Dermis blood vessel endothelial cell (primary cell): ENCODE measurements at places on chromosomes 5 and 9. TPM values are rescaled to one million over a fixed set of nuclear protein-coding genes. Genes with fewer than 3 reads are reported as not detected.
A peak's percentile ranks its signal among the peaks of the same experiment; 100 is the strongest.

The CHMP5 gene
- 106 and 116 TPM in 2 replicates for total RNA-seq

GRCh38 chr5:157543825-157544622 is 31.6 kb downstream of the ADAM19 start:
- peak; percentile 89 for DNase-seq

GRCh38 chr5:159333545-159333925 is 3.2 kb upstream of the IL12B start:
- DNase-seq = no peak

- DNase-seq = no peak
Observed at GRCh38 chr9:8552732-8553131, 753.2 kb upstream of the DMAC1 start.

DNA sequence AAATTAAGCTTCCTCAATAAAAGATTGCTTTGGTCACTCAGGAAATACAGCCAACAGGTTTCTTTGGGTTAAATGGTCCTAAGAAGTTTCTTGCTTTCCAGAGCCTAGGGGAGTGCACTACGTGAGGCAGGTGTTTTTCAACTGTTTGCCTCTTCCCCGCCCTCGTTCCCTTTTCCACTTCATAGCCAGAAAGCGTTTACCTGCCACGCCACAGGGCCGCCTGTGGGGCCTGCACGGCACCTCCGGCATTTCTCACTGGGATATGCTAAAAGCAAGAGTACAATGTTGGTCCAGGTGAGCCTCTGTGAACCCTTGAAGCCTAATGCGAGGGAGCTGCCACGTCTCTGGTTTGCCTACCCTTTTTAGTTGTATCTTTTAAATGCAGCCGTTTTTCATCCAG is 167.6 kb upstream of the OTULINL start:
- DNase-seq = no peak

DNA sequence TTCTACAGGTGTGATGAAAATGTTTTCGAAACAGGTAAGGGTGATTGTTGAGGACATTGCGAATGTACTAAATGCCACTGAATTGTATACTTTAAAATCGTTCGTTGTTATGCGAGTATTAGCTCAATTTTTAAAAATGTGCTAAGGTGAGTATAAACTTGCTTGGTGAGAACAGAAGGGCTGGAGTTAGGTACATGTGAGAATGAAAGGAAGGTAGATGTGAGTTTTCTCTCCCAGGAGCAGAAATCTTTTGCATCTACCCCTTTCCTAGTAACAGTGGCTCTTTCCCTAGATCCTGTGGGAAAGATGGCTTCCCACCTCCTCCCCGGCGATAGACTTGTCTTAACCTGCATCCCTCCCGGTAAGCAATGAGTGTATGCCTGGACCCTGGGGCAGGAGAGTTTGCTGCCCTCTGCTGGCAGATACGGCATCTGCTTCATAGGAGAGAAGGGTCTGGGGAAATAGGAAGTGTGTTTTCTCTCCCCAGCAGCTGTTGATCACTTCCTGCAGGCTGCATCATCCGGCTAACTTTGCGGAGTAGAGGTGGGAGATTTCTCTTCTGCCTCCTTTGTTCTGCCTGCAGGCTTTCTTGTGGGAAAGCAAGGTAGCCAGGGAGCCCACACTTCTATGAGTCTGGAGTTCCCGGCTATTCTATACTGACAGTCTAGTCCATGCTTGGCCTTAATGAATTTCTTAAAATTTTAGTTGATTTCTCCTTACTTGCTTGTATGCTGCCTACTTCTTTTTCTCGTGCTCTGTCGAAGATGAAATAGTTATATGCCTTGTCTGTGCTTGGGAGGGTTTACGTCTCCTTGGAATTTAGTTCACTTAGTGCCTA is 373.3 kb upstream of the SEMA6A start:
- peak; percentile 18 for DNase-seq

DNA sequence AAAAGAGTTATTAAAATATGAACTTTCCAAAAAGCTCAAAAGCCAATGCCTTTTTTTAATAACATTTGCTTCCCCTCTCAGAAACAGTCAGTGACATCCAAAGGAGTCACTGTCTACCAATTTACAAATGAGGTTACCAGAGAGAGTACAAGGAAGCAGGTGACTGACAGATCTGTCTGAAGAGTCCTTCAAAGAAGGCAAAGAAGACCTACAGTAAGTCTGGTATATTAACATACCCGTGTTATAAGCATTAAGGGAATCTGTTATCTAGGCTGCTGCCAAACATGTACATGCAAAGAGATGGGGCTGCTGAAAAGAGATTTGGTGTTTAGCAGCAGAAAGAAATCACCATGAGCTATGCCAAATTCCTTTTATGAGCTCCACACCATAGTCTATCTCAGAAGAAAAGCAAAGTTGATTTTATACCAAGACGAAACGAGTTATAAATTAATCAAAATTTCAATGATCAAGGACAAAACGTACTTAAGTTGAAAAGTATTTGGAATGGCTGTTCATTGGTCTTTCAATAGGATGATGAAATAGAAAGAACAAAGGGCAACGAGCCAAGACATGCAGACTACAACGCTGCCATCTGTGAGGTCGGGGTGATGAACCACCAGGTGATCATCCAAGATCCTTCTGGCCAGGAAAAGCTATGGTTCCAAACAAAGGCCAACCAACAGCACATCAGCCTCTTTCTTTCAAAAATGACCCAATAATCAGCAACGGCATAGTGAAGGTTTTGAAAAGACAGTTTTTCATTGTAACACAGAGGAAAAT is 8.1 kb downstream of the PRELID2 start:
- no peak for DNase-seq

DNA sequence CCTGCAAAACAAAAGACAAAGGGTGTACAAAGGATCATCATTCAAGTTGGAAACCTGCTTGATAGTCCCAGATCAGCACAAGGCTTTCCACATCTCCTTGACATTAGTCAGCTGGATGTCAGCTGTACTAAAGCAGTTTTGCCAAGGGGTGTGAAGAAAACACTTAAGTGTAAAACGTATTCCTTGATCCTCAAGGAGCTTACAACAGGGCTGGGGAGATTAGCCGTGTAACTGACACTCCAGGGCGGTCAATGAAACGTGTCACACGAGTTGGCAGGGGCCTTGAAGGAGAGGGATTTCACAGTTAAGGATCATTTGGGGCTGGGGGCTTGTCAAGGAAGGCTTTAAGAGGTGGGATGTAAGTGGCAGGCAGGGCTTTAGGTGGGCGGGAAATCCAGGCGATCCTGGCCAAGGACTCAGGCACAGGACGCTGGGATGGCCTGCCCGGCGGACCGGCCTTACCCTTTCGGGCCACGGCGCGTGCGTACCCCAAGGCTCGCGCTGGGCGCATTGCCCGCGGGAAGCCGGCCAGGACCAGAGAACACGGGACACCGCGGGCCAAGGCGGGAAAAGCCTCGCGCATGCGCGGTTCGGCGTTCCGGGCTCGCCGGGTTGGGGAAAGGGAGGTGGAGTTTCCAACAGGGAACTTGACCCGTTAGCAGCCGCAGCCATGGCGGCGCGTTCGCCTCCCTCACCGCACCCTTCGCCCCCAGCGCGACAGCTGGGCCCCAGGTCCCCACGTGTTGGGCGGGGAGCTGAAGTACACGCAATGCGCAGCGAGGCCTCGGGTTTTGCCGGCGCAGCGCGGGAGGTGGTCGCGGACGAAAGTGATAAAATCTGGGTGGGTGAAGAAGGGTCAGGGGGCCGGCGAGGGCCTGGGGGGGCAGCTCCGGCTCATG is at the start of gene CNTLN:
Gene CNTLN (plus strand): TSS at position 645 of the 899 bp plus-strand sequence. CDS start 26 bp downstream, at position 671.
- DNase-seq = peak; percentile 94

DNA sequence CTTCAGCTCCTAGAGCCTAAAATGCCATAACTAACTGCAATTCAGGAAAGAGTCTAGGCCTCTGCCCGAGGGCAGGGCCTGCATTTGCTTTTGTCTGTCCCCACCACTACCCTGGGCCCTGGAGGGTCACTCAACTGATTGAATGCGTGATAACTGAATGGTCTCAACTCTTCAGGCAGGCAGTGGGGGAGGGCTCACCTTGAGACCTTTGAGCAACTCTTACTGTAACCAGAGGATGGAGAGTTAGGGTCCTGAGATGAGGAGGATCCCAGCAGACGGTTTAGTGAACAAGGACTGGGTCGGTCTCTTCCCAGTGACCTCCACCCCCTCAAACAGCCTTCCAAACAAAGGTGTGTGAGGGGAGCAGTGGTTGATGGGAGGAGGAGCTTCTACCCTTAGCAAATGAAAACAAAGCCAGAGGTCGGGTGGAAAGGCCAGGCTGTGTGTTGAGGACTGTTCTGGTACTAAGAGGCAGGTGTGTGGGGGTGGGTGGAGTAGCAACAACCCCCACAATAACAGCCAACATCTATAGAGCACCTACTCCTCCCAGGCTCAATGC is 59.4 kb downstream of the CXXC5 start:
- no peak for DNase-seq

GRCh38 chr5:95080441-95080840 is 204.5 kb downstream of the MCTP1 start:
- DNase-seq = no peak

- DNase-seq = no peak
Observed at GRCh38 chr5:174056064-174056847, 10.8 kb downstream of the NSG2 start.

GRCh38 chr5:161064781-161065180 is 212.8 kb upstream of the ATP10B start:
- no peak for DNase-seq

DNA sequence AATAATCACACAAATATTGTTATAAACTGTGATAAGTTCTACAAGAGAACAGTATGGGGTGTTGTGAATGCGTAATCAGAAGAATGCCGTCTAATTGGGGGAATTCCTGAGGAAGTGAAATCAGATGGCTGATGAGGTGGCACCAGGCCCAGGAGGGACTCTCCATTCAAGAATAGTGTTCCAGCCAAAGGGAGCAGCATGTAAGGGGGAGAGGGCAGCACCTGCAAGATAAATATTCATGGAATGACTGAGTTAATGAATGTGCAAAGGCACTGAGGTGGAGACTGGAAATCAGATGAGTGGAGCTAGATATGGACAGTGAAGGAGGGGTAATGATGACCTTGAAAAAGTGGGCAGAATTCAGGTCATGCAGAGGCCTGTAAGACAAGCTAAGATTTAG is 250.6 kb downstream of the ARRDC3 start:
- peak; percentile 79 for DNase-seq

GRCh38 chr9:130193531-130194377 is 21.6 kb downstream of the NCS1 start:
- DNase-seq = no peak

GRCh38 chr9:97983589-97984187 is 547 bp downstream of the ANP32B start:
- DNase-seq = peak; percentile 63

GRCh38 chr5:82356808-82357671 is 78.9 kb upstream of the RPS23 start:
- DNase-seq = peak; percentile 89

DNA sequence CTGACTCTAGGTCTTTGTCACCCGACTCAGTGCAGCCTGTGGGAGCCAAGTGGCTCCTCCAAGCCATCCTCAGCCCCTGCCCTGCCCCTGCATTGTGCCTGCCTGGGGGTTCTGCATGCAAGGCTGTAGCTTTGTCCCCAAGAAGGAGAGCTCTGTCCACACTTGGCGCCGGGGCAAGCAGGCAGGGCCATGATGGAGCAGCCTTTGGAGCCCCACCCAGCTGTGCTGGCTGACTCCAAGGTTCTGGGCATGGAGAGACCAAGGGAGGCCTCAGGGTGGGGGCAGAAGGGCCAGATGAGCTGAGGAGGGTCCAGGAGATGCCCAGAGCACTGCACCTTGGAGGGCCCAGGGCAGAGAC is 226.2 kb downstream of the CACNA1B start:
- DNase-seq = no peak

- no peak for DNase-seq
Observed at GRCh38 chr5:167937635-167937998, 353.8 kb upstream of the WWC1 start.

DNA sequence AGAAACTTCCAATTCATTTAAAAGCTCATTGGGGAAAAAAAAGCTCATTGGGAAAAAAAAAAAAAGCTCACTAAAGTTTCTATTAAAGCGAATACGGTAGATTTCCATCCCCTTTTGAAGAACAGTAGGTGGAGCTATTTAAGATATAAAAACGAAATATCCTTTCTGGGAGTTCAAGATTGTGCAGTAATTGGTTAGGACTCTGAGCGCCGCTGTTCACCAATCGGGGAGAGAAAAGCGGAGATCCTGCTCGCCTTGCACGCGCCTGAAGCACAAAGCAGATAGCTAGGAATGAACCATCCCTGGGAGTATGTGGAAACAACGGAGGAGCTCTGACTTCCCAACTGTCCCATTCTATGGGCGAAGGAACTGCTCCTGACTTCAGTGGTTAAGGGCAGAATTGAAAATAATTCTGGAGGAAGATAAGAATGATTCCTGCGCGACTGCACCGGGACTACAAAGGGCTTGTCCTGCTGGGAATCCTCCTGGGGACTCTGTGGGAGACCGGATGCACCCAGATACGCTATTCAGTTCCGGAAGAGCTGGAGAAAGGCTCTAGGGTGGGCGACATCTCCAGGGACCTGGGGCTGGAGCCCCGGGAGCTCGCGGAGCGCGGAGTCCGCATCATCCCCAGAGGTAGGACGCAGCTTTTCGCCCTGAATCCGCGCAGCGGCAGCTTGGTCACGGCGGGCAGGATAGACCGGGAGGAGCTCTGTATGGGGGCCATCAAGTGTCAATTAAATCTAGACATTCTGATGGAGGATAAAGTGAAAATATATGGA is at the start of gene PCDHGA12:
Gene PCDHGA12 (plus strand): TSS at position 176 of the 782 bp plus-strand sequence. CDS start 253 bp downstream, at position 429.
- peak; percentile 87 for DNase-seq

GRCh38 chr5:96175090-96175489 is 213.4 kb upstream of the ELL2 start:
- peak; percentile 28 for DNase-seq

DNA sequence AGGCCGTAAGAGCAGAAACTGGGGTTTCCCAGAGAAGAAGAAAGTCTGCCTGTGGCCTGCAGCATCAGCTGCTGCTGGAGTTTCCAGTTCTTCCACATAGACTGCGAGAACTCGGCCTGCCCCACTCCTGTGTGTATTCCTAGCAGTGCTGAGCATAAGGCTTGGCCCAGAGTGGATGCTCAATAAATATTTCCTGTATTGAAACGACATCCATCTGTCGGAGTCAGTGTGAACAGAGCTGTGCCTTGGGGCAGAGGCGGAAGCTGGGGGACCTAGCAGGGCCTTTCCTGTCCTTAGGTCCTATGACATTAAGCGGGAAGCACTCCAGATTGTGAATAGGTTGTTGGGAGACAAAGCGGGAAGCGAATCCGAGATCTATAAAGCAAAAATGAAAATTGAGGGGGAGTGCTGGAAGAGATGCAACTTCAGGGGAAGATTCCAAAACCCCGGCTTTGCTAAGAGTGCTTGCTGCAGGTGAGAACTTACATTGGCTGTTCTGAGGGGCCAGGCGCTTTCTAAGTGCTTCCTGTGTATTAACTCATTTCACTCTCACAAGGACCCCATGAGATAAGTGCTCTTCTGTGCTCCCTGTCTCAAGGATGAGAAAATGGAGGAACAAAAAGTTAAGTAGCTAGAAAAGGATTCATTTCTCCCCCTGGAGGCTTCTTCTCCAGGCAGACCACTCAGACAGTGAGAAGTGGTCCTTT is 76.1 kb upstream of the CXCL14 start:
- DNase-seq = no peak
